Esophagus muscularis mucosa (tissue), 4 donors: ENCODE measurements at places on chromosomes 1 and 21.
A peak's percentile ranks its signal among the peaks of the same experiment; 100 is the strongest.

DNA sequence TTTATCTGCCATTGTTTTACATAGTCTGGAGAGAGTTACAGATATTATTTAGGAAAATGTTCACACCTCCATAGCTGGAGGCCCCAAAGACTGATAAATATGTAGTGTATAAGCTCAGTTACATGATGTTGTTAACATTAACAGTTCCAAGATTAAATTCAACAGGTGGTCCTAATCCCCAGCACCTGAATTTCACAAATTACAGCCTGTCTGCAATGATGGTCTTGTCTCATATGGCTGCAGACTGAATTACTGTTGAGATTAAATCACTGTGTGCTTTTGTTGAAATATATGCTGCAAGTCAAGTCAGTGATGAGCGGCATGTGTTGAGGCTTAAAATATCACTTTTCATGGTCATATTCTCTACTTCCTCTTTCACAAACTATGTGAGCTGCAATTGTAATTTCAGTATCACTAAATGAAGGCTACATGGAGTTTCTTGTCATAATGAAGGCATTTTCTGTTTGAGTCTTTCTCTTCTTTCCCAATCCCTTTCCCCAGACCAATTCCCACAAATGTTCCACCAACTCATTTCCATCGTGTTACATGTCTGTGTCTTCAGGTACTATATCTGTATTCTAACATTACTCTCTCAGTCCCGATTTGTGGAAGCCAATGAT lies 4.2 kb downstream of the ST6GALNAC5 start:
- H3K4me1 ChIP-seq = peaks cover 22% of the 10 kb centered on the region
- no peak overlapping the region for H3K27ac ChIP-seq
- H3K4me3 ChIP-seq = no peak overlapping the region
- no peaks in the 10 kb centered on the region for H3K36me3 ChIP-seq
- H3K27me3 ChIP-seq = peaks cover 14% of the 10 kb centered on the region
- no peak for DNase-seq

GRCh38 chr21:35150562-35151226 lies 101.6 kb upstream of the RUNX1 start:
- H3K27ac ChIP-seq = no peak overlapping the region
- H3K27me3 ChIP-seq = no peaks in the 10 kb centered on the region
- H3K4me1 ChIP-seq = no peaks in the 10 kb centered on the region
- H3K4me3 ChIP-seq = no peak overlapping the region
- H3K36me3 ChIP-seq = no peaks in the 10 kb centered on the region
- no peak for DNase-seq

DNA sequence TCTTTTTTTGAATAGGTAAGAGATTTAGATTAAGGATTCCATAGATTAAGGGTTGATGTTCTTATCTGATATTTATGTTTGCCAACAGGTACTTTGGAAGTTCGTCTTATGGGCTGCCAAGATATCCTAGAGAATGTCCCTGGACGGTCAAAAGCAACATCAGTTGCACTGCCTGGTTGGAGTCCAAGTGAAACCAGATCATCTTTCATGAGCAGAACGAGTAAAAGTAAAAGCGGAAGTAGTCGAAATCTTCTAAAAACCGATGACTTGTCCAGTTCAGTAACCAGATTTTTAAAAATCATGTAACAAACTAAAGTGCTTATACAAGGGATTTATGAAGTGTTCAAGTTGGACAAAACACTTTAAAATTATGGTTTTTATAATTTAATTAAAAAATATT lies 100.5 kb downstream of the PKN2 start:
- peaks cover 26% of the 10 kb centered on the region for H3K36me3 ChIP-seq
- DNase-seq = no peak
- no peak overlapping the region for H3K27ac ChIP-seq
- H3K4me3 ChIP-seq = no peak overlapping the region

GRCh38 chr1:23673086-23673813 lies 18.4 kb upstream of the RPL11 start:
- DNase-seq = no peak
- no peaks in the 10 kb centered on the region for H3K27me3 ChIP-seq

GRCh38 chr1:93769777-93770176 lies 88.1 kb upstream of the BCAR3 start:
- no peak for DNase-seq
- no peaks in the 10 kb centered on the region for H3K36me3 ChIP-seq
- H3K4me1 ChIP-seq = peaks cover 26% of the 10 kb centered on the region
- H3K4me3 ChIP-seq = no peak overlapping the region

- no peak overlapping the region for H3K4me3 ChIP-seq
- H3K27me3 ChIP-seq = no peaks in the 10 kb centered on the region
- no peaks in the 10 kb centered on the region for H3K36me3 ChIP-seq
- no peaks in the 10 kb centered on the region for H3K4me1 ChIP-seq
- no peak for DNase-seq
Measured at GRCh38 chr1:102578804-102579203, 529.5 kb downstream of the COL11A1 start.

DNA sequence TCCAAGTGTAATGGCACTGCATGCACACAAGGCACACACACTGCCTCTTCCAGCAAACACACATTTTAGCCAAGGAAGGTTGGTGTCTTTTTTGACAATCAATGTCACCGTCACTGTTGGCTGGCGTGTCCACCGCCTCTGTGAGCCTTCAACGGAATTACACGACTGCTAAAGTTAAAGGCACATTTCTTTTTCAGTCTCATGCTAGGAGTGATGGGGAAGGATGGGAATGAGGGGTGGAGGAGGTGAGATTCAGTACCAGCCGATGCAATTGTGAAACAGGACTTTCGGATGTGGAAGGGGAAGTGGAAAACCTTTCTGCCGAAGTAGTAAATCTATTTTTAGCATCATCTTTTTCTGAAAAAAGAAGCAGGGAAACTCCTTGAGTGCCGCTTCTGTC lies 1.4 kb downstream of the ELAVL4 start:
- H3K36me3 ChIP-seq = no peaks in the 10 kb centered on the region
- DNase-seq = no peak

DNA sequence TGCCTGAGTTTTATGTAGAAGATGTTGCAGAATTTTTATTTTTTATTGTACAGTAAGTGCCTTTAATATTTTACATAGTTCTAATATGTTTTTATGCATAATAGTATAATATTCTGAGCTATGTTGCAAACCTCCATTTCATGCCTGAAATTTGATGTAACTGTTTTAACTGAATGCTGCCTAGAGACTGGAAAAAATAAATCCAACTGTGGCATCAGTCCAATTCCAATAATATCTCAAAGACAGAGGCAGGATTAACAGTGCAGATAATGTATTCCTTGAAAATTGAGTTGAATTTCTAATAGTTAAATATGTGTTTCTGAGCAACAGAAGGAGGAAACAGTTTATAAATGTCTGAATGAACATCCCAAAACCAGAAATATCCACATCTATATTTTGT lies 61.1 kb upstream of the KIF1B start:
- H3K4me3 ChIP-seq = no peak overlapping the region
- peaks cover 82% of the 10 kb centered on the region for H3K36me3 ChIP-seq
- H3K27ac ChIP-seq = no peak overlapping the region
- no peak for DNase-seq
- peaks cover 25% of the 10 kb centered on the region for H3K4me1 ChIP-seq
- H3K27me3 ChIP-seq = no peaks in the 10 kb centered on the region

DNA sequence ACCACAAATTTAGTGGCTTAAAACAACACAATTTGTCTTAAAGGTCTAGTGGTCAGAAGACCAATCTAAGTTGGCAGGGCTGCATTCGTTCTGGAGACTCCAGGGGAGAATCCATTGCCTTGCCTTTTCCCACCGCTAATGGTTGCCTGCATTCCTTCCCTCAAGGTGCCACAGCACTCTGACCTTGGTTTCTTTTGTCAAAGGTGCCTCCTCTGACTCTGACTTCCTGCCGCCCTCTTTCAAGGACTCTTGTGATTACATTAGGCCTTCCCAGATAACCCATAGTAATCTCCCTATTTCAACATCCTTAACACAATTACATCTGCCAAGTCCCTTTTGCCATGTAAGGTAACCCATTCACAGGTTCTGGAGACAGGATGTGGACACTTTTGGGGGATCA lies 145.3 kb downstream of the S1PR1 start:
- DNase-seq = peak; percentile 42
- no peaks in the 10 kb centered on the region for H3K36me3 ChIP-seq
- H3K27me3 ChIP-seq = no peaks in the 10 kb centered on the region
- H3K27ac ChIP-seq = no peak overlapping the region
- peaks cover 2% of the 10 kb centered on the region for H3K4me1 ChIP-seq

GRCh38 chr1:1063261-1063944 lies 10.7 kb downstream of the RNF223 start:
- H3K4me3 ChIP-seq = no peak overlapping the region
- no peak for DNase-seq
- H3K4me1 ChIP-seq = peaks cover 25% of the 10 kb centered on the region

DNA sequence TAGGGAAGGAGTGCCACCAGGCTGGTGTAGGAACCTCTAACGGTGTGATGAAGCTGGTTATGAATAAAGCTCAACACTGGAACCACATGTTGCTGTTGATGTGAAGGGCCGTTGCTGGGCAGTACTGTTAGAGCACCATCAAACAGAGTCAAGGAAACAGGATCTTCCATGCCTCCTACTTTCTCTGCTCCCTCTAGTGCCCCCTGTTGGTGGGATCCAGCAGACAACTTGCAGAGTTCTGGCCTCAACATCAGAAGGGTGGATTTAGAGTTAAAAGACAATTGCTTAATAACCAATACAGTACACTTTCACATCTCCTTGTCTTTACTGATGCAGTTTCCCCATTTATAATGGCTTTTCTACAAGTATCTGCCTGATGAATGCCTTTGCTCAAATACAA lies 336.4 kb downstream of the NTNG1 start:
- no peak overlapping the region for H3K4me3 ChIP-seq
- H3K27ac ChIP-seq = no peak overlapping the region
- H3K36me3 ChIP-seq = no peaks in the 10 kb centered on the region
- no peak for DNase-seq
- H3K4me1 ChIP-seq = no peaks in the 10 kb centered on the region

DNA sequence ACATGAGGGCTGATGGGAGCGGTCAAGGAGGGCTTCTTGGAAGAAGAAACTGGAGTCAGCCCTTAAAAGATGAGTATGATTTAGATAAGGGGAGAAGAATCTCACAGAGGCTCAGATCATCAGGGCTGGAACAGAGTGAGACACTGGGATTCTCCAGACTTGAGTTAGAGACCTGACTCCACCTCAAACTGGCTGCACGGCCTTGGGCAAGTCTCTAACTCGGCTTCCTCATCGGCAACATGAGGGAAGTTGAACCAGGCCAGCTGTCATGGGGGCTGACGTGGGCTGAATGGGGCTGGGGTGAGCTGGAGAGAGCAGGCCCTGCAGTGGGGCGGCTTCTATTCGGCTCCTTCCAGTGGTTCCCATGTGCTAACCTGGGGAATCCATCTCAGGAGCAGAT lies 2.5 kb downstream of the C1QC start:
- DNase-seq = no peak
- peaks cover 9% of the 10 kb centered on the region for H3K4me1 ChIP-seq
- no peak overlapping the region for H3K27ac ChIP-seq
- no peaks in the 10 kb centered on the region for H3K36me3 ChIP-seq

DNA sequence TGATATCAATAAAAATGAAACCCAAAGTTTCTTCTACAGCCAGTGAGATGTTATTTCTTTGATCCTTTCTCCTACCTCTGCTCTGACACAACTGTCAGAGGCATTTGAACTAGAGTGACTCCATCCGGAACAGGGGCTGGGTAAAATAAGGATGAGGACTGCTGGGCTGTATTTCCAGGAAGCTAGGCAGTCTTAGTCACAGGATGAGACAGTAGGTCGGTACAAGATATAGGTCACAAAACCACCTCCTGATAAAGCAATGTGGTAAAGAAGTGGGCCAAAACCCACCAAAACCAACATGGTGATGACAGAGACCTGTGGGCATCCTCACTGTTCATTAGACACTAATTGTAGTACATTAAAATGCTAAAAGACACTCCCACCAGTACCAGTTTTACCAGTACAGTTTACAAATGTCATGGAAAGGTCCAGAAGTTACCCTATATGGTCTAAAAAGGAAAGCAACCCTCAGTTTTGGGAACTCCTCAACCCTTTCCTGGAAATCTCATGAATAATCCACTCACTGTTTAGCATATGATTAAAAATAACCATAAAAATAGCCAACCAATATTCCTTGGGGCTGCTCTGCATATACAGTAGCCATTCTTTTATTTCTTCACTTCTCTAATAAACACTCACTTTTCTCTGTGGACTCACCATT lies 96.7 kb downstream of the GABPA start:
- no peaks in the 10 kb centered on the region for H3K4me1 ChIP-seq
- DNase-seq = no peak
- no peak overlapping the region for H3K27ac ChIP-seq
- no peak overlapping the region for H3K4me3 ChIP-seq
